ENCODE measurements at places on chromosomes 13 and 19. TPM values are rescaled to one million over a fixed set of nuclear protein-coding genes. Genes with fewer than 3 reads are reported as not detected.

PSG11 gene
- not detected for total RNA-seq

C19orf67 gene
- 1.1 TPM for total RNA-seq

ZNF284 gene
- total RNA-seq, result 2.5 TPM

- peak; percentile 38 for DNase-seq
- no peaks in the 10 kb centered on the region for H3K36me3 ChIP-seq
- H3K27me3 ChIP-seq, result no peaks in the 10 kb centered on the region
- no peak within 1 kb of the TSS for H3K4me3 ChIP-seq
- no peak within 1 kb of the TSS for H3K27ac ChIP-seq
- H3K4me1 ChIP-seq, result no peaks in the 10 kb centered on the region
Measured at GRCh38 chr13:113657851-113658741, at the start of gene ATP4B. TSS of gene ATP4B (minus strand) at chr13:113658198. CDS start at chr13:113658144, 54 bp downstream.

DNA sequence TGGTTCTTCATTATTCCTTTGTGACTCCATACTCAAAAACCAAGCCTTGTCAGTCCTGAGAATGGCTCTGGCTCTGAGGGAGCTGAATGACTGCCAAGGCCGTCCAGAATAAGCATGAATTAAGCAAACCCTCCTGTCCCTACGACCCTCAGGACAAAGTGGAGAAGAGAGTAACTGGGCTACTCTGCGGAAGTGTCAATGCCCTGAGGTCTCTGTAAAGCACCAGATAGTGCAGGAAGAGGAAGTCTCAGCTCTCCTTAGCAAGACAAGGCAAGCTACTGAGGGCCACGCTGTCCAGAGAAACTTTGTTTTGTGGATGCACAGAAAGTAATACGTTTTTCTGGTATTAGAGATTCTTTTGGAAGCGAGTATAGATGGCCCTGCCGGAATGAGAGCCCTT is 94.1 kb downstream of the RNASEH2B start:
- no peak for DNase-seq
- no peaks in the 10 kb centered on the region for H3K4me1 ChIP-seq
- H3K27me3 ChIP-seq, result no peaks in the 10 kb centered on the region
- H3K4me3 ChIP-seq, result no peak overlapping the region

GRCh38 chr13:32791545-32792172 is 205.4 kb downstream of the PDS5B start:
- no peaks in the 10 kb centered on the region for H3K4me1 ChIP-seq
- DNase-seq, result no peak
- H3K27me3 ChIP-seq, result no peaks in the 10 kb centered on the region
- no peak overlapping the region for H3K27ac ChIP-seq

GRCh38 chr13:76921516-76921915 is 26.8 kb upstream of the ACOD1 start:
- H3K27ac ChIP-seq, result no peak overlapping the region
- no peaks in the 10 kb centered on the region for H3K4me1 ChIP-seq
- peaks cover 9% of the 10 kb centered on the region for H3K27me3 ChIP-seq
- no peaks in the 10 kb centered on the region for H3K36me3 ChIP-seq
- H3K4me3 ChIP-seq, result no peak overlapping the region
- DNase-seq, result no peak

- H3K4me1 ChIP-seq, result no peaks in the 10 kb centered on the region
- H3K27me3 ChIP-seq, result no peaks in the 10 kb centered on the region
- no peak within 1 kb of the TSS for H3K27ac ChIP-seq
Measured at GRCh38 chr19:6481541-6482342, at the start of gene DENND1C. TSS of gene DENND1C (minus strand) at chr19:6481787. CDS start at chr19:6481695, 92 bp downstream.

- no peaks in the 10 kb centered on the region for H3K4me1 ChIP-seq
- DNase-seq, result no peak
- no peaks in the 10 kb centered on the region for H3K36me3 ChIP-seq
- H3K27ac ChIP-seq, result no peak overlapping the region
- no peaks in the 10 kb centered on the region for H3K27me3 ChIP-seq
Measured at GRCh38 chr13:105452895-105453294, 1082.6 kb downstream of the EFNB2 start.

DNA sequence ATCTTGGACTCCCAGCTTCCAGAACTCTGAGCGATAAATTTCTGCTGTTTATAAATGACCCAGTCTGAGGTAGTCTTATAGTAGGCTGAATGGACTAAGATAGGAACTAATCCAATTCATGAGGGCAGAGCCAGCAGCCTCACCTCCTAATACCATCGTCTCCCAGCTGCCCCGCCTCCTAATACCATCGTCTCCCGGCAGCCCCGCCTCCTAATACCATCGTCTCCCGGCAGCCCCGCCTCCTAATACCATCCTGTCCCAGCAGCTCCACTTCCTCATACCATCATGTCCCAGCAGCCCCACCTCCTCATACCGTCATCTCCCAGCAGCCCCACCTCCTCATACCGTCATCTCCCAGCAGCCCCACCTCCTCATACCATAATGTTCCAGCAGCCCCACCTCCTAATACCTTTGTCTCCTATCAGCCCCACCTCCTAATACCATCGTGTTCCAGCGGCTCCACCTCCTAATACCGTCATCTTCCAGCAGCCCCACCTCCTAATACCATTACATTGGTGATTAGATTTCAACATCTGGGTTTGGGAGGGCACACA is 2.4 kb upstream of the ARGLU1 start:
- H3K36me3 ChIP-seq, result no peaks in the 10 kb centered on the region
- DNase-seq, result peak; percentile 95
- H3K4me3 ChIP-seq, result no peak overlapping the region
- no peaks in the 10 kb centered on the region for H3K27me3 ChIP-seq

GRCh38 chr19:29016926-29017760 is 195.8 kb downstream of the UQCRFS1 start:
- H3K36me3 ChIP-seq, result no peaks in the 10 kb centered on the region
- DNase-seq, result no peak
- no peak overlapping the region for H3K4me3 ChIP-seq
- H3K27ac ChIP-seq, result no peak overlapping the region

DNA sequence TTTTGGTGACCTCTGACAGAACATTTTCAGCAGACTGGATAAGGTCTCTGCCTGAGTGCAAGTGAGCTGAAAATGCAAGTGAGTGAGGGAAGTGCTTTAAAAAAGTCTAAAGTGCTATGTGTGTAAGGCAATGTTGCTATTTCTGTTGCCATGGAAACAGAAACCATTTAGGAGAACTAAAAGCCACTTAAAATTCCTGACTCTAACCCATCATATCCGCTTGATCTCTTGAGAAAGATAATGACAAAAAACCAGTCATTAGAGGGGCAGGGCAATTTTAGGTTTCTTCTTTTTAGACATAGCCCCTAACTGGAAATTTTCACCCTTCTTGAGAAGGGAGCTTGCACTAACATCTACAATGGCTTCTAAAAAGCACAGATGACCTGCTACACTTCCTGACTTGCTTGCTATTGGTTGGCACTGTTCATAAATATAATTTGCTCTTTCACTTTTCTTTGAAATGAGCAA is at the start of gene CYSLTR2:
CYSLTR2 (plus strand) TSS at position 458 of the 468 bp plus-strand sequence. CDS start 52,889 bp downstream, outside the sequence.
- no peaks in the 10 kb centered on the region for H3K36me3 ChIP-seq
- no peaks in the 10 kb centered on the region for H3K27me3 ChIP-seq
- H3K4me3 ChIP-seq, result no peak within 1 kb of the TSS
- no peaks in the 10 kb centered on the region for H3K4me1 ChIP-seq
- no peak for DNase-seq

DNA sequence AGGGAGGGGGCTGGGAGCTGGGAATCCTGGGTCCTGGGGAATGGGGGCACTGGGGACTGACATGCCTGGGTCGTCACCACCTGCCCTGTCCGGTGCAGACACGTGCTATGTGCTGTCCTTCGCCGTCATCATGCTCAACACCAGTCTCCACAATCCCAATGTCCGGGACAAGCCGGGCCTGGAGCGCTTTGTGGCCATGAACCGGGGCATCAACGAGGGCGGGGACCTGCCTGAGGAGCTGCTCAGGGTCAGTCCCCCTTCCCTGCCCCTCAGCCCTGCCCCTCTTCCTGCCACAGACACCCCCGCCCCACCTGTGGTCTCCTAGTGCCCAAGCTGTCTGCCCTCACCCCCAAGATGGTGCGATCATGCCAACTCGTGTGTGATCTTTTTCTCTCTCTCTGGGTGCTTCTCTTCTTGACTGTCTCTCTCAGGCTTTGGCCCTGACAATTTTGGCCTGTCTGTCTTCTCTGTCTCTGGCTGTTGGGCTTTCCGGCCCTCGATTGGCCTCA is 5.0 kb downstream of the CYTH2 start:
- H3K4me3 ChIP-seq, result no peak overlapping the region
- H3K36me3 ChIP-seq, result peaks cover 81% of the 10 kb centered on the region
- DNase-seq, result no peak
- H3K4me1 ChIP-seq, result peaks cover 4% of the 10 kb centered on the region

All from endodermal cell (in vitro differentiated cells).